ENCODE measurements at places on chromosomes 3 and 15.

DNA sequence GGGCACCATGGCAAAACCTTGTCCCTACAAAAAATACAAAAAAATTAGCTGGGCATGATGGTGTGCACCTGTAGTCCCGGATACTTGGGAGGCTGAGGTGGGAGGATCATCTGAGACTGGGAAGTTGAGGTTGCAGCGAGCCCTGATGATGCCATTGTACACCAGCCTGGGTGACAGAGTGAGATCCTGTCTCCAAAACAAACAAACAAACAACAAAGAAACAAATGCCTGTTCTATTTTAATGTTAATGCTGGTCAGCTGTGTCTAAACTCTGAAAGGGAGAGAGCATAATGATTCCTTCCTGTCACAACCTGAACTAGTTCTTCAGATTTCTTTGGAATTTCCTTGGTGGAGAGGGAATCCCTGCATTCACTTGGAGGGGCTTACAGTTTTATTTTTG is 413.0 kb upstream of the TBL1XR1 start:
- no peak for DNase-seq

DNA sequence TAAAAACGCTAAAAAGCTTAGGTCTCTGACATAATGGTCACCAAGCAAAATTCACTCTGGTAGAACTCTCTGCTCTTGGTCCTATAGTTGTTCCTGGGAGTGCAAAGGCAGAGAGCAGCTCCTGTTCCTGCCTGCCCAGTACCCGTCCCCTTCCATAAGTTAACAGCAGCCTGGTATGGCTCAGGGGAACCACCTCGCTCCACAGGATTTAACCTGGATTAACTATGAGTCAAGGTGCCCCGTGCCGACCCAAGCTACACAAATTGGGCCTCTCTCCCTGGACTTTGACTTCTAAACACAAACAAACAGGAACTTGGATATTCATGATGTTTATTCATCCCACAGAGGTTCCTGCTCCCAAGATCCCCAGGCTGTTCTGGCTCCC is 32.1 kb downstream of the SCAP start:
- no peak for DNase-seq

GRCh38 chr15:83766339-83766738 is 112.4 kb downstream of the ADAMTSL3 start:
- DNase-seq: no peak

DNA sequence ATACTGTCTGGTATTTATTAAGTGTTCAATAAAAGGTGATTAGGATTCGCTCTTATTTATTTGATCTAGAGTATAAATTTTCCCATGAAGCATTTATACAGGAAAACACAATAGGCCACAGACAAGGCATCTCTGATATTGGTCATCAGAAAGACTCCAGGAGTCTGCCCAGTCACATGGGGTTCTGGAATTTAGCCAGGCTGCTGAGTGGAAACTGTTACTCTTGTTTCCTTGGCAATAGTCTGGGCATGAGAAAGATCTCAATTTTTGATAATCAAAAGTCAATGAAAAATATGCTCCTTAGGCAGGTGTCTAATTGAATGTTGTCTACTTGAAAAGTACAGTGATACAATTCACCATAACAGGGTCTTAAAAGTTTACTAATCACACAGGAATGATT is 161.2 kb downstream of the FRMD5 start:
- no peak for DNase-seq

GRCh38 chr3:168063122-168063521 is 32.6 kb downstream of the GOLIM4 start:
- no peak for DNase-seq

GRCh38 chr3:50251220-50251619 is 15.2 kb downstream of the GNAI2 start:
- DNase-seq: no peak

DNA sequence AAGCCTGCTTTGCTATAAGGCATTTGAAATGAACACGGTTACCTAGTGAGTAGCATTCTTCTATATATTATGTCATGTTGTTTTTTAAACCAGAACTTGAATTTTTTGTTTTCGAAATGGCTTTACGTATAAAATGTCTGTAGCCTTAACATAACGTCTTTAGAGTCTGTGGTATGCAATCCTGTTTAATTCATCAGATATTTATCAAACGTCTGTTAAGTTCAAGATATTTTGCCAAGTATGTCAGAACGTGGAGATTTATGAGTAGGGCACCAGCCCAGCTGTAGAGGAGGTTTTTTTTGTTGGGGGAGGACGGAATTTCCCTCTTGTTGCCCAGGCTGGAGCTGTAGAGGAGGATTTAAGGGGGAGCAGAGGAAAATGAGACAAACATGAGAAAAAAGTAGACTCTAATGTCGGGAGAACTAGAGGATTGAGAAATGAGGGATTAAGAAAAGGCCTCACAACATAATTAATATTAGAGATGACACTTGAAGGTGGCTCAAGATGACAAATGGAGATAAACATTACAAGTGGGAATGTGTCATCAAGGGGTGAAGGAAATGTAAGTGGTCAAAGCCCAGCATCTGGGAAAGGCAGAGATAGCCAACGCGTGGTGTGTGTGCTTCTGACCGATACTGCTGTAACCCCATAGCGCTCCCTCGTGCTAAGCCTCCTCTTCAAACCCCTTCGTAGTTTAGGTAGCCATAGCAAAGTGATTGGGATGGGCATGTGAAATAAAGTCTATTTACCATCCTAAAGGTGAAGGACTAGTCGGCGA is 154.0 kb upstream of the GOLGA6L4 start:
- DNase-seq: no peak

DNA sequence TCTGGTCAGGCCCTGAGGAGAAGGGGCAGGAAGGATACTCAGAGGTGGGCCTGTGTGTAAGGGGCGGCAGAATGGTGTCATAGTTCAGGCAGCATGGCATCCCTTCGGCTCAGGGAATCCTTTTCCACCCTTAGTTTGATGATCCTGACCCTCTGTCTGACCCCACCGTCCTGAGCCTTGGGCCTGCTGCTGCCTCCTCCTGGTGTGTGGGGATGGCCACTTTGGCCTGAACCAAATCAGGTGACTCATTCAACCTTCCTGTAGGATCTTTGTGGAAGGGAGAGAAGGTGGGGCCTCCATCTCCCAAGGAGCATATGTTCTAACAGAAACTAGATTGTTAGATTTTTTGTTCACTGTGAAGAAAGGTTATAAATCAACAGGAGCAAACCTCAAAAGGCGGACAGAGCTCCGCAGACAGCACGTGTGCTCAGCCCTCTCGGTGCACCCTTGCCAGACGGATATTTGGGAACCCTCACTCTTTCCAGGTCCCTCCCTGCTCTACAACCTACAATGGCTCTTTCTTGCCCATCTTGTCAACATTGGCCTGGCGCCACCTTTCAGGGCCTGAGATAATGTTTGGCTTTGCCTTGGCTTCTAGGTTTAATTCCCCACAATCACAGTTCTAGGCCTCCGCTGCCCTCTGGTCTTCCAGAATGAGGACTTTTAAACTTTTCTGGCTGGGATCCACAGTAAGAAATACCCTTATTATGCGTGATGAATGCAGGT is 21.7 kb downstream of the THSD4 start:
- no peak for DNase-seq

- no peak for DNase-seq
Measured at GRCh38 chr15:64813075-64813474, 12.4 kb downstream of the PIF1 start.

DNA sequence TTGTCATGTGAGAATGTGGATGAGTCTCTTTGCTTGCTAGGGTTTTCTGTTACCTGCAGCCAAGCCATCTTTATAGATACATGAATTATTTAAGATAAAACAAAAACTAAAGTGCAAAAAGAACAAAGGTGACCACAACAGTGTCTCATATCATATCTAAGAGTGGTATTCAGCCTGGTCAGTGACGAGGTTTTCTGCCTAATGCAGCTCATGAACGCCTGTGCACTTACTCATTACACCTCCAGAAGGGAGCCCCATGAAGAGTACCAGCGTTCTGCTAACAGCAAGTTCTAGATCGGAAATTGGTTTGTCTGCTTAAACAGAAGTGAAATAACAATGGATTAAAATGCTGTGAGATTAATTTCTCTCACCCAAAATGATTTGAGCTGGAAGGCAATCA is 19.2 kb downstream of the PXYLP1 start:
- no peak for DNase-seq

- no peak for DNase-seq
Measured at GRCh38 chr3:16102187-16102561, 72.3 kb upstream of the GALNT15 start.

- no peak for DNase-seq
Measured at GRCh38 chr3:102224171-102224570, 210.6 kb upstream of the ZPLD1 start.
